ENCODE measurements at places on chromosomes 1 and 21. TPM values are rescaled to one million over a fixed set of nuclear protein-coding genes. Genes with fewer than 3 reads are reported as not detected.

Gene EPHB2
- total RNA-seq = not detected

DNA sequence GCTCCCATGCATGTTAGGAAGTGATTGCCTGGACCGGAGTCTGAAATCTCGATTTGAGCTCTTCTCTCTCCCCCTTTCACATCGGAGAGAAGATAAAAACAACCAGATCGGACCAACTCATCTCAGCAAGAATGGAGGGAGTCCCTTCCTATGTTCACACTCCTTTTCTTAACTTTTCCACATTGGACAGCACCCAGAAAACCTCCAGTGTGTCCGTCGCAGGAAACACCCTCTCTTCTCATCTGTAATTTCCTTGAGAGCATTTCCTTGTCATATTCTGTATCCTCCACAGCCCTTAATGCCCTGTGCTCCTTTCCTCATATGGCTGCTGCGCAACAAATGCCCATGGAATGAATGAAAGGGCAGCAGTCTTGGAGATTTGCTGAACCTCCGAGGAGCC is 1.5 kb upstream of the TDRD10 start:
- DNase-seq = no peak

Gene MRAP
- total RNA-seq = not detected

Gene OR6K3
- not detected for total RNA-seq

GRCh38 chr21:39776589-39776988 is 31.6 kb downstream of the IGSF5 start:
- no peak for DNase-seq

- no peak for DNase-seq
Observed at GRCh38 chr21:45536301-45537081, 5.7 kb downstream of the SLC19A1 start.

Gene TPR
- total RNA-seq = 174 TPM

Gene PLA2G4A
- 0.21 TPM for total RNA-seq

DNA sequence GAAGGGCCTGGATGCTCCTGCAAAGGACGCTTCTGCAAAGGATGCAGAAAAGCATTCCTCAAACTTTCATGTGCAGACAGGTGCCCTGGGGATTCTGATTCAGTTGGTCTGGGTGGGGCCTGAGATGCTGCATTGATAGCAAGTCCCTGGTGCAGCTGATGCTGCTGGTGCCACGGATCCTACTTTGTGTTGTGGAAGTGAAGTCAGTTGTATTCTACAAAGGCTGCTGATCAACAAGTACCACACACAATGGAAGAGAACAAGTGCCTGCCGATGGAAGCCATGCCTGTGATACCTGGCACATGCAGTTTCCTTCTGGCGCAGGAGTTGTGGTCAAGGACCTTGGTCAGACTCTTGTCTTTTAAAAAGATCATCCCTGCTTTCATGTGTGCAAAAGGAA is 478.8 kb downstream of the CAMTA1 start:
- no peak for DNase-seq
